Left ventricle myocardium superior (tissue), 1 donor: ENCODE measurements at places on chromosomes 11 and 22. TPM values are rescaled to one million over a fixed set of nuclear protein-coding genes. Genes with fewer than 3 reads are reported as not detected.

DNA sequence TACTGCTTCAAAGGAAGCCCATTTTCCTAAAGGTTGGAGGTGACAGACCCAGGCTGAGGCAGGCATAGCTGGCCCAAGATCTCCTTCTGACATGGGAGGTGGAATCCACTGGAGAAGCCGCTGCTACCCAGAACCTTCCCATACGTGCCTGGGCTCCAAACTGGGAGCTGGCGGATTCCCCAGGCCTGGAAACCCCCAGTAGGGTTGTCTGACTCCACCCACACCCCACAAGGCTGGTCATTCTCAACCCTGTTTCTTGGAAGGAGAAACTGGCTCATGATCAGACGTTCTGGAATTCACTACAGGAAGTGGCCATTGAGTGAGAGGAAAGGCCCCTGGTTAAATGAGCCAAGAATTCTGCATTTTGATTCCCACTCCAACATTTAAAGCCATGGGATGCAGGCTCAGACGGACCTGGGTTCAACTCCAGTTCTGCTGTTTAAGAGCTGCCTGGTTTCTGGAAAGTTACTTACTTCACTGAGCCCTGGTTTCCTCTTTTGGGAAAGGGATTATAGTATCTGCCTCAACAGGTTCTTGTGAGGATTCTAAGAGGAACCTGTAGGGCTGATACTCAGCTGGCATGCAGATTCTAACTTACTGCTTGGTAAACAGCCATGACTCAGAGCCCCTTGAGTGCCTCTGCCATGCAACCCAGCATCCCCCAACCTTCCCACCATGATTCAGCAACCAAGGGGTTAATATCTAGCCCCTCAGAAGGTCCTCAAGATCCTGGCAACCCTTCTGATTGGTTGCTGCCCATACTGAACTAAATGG is 19.4 kb upstream of the TSKU start:
- peak; percentile 56 for DNase-seq

FKBP2 gene
- 50.0 TPM for total RNA-seq

DNA sequence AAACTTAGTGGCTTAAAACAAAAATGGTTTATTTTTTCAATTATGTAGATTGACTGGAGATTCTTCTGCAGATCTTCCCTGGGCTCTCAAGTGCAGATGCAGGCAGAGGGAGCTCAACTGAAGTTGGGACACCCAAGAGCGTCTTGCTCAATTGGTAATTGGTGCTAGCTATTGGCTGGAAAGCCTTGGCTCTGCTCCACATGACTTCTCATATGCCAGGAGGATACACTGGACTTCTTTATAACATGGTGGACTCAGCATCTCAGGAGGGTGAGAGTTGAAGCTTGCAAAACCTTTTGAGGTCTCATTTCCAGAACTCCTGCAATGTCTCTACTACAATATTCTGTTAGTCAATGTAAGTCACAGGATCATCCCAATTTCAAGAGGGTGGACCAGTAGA is 42.2 kb upstream of the PRSS23 start:
- no peak for DNase-seq

FAM118A gene
- total RNA-seq: 20.7 TPM

DNA sequence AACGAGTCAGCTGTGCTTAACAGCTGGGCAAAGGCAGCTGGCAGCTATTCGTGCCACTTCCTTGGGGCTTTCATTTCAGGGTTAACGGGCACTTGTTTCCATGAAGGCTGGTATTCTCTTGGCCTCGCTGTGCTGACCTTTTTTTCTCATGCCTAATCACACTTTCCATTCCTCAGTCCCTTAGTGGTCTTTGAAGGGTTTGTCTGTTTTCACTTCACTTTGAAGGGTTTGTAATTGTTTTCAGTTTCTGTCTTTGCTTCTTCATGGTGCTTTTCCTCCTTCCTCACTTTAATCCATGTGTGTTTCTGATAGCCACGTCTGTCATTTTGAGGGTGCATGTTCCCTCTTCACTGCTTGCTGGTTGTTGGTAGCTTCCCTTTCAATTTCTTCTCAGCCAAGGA is 24.6 kb downstream of the PPIL2 start:
- no peak for DNase-seq

DNA sequence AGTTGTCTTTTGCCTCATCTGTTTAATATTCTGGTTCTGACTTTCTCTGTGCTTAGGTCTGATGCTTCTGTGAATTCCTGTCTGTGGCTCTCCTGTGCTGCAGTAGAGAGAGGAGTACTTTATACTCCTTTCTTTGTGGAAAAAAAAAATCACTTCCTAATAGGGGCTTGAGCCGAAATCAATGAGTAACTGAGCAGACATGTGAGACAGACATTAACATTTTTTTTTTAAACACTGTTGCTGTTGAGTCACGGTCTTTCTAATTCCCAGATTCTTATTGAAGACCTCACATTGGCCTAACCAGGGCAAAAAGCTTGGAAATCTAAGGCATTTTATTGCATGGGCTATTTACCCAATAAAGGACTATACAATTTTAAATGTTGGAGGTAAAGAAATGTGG is 86.1 kb downstream of the GRM5 start:
- DNase-seq: no peak

DNA sequence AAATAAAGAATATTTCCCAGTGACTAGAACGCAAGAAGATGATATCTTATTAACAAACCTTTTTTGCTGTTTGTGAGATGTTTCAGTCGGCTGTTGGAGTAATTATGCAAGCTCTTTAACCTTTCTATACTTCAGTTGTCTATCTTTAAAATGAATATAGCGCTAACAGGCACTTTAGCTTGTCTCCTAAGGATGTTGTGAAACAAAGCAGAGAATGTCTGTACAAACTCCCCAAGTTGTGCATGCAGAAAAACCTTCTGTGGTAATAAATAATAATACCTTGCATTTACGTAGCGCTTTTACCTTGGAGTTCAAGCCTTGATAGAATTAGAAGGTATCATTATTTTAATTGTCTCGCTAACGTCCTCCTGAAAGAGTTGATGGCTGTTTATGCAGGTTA is 1.9 kb upstream of the KDM2A start:
- no peak for DNase-seq

- DNase-seq: no peak
These were observed 962.3 kb upstream of the RAG2 start for GRCh38 chr11:37560346-37560745.

GRCh38 chr11:61380884-61381283 is 11.5 kb upstream of the TMEM216 start:
- DNase-seq: no peak

DNA sequence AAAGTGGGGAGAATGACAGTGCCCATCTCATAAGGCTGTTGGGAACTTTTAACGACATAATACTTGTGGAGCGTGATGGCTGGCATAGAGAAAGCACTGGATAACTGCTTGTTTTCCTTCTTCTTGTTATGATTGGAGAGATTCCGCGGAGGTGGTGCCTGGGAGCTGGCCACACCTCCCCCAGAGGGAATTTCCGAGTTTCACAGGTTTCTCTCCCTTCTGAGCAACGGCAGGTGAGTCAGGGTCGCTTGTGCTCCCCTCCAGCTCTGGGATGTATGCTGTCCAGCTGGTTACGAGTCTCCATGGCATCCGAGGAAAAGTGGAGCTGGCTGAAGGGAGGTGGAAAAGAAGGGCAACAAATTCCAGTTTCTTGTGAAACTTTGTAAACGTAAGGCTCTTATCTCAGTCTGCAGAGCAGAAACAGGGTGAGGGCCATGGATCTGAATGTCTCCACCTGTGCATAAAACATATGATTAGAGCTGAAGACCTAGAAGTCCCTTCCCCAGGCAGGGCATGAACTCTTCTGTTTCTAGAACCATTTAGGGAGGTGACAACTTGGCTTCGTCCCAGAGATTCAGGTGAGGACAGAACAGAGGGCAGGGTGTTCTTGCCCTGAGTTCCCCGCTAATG is 10.0 kb upstream of the PLET1 start:
- no peak for DNase-seq

DNA sequence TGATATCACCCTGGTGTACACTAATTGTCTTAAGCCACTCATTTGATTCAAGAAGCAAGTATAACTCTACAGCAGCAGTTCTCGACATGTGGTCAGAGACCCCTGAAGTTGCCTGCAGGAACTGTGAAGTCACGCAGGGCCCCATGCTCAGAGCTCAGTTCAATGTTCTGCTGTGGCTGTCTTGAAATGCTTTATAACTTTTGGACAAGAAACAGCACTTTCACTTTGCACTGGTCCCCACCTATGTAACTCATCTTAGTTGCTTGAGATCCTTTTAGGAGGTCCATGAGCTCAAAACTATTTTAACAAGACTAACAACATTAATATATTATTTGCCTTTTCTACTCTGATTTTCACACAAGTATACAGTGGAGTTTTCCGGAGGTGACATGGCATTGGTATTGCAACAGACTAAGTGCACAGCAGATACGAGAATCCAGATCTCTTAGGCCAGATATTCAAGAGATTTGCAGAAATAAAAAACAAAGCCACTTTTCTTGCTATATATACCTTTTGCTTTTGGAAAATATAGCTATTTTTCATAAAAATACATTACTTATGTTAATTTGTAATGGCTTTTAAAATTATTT is 64.8 kb downstream of the PRR5L start:
- no peak for DNase-seq

GRCh38 chr11:47270331-47271271 is 668 bp downstream of the MADD start:
- no peak for DNase-seq

- no peak for DNase-seq
These were observed 700 bp downstream of the C22orf31 start for GRCh38 chr22:29060931-29061330.

DNA sequence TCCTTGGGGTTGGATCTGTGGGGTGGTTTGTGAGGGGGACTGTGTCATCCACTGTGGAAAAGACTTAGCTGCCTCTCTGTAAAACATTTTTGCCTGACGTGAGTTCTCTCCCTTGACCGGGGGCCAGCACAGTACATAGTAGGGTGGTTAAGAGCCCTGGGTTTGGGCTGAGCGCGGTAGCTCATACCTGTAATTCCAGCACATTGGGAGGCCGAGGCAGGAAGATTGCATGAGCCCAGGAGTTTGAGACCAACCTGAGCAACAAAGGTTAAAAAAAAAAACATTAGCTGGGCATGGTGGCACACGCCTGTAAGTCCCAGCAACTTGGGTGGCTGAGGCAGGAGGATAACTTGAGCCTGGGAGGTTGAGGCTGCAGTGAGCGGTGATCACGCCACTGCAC is 74.7 kb upstream of the WNT7B start:
- no peak for DNase-seq

OR56A1 gene
- total RNA-seq: not detected

UVRAG gene
- 14.9 TPM for total RNA-seq

DNA sequence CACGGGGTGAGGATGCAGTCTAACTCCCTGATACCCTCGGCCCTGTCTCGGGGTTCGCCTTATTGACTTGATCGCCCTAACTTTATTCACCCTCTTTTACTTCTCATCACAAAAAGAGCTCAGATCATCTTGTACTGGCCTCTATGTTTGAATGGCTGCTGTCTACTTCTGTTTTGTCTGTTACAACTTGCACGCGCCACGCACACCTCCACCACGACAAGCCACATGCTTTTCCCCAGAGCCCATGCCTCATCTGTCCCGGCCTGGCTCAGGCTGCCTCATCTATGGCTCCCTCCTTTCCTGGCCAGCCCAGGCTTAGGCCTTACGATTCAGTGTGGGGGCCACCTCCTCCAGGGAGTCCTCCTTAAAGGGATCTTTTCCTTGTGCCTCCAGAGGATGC is 180.9 kb downstream of the EFCAB6 start:
- no peak for DNase-seq

CYB5R3 gene
- total RNA-seq: 283 TPM

DNA sequence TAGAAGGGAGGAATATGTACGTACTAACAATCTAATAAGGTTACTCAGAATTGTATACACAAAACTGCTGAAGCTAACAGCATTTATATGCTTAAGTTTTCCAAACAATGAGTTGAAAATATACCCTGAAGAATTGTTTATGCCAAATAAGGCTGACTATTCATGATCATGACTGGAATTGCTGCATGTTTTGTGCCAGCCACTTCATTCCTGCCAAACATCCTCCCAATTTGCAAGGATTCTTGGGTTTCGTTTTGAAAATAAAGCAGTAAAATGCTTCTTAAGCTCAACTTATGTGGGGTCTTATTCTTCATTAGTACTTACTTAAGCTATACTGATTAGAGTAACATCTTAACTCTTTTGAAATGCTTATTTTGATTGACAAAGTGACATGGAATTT is 149.0 kb downstream of the SPON1 start:
- DNase-seq: no peak

GRCh38 chr11:69812256-69812655 is 7.0 kb downstream of the FGF3 start:
- no peak for DNase-seq

LMNTD2 gene
- 0.20 TPM for total RNA-seq

GRCh38 chr11:34439610-34440198 is 970 bp downstream of the CAT start:
- DNase-seq: no peak

- no peak for DNase-seq
These were observed 631 bp upstream of the C22orf39 start for GRCh38 chr22:19448076-19448607.

CHRNA10 gene
- 0.89 TPM for total RNA-seq

DNA sequence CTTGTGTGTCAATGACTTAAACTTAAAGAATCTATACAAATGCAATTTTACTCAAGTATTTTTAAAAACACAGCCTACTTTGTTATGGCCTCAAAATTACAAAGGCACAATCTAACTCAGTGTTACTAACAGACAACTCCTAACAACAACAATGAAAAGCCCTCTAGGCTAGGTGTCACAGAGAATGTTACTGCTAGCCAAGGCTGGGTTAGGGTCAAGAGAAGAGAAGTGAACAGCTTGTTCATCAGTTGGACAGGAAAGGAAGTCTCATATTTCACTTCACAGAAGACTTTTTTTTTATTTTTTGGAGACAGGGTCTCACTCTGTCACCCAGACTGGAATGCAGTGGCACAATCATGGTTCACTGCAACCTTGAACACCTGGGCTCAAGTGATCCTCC is 26.0 kb downstream of the CLDN25 start:
- DNase-seq: no peak
